ENCODE measurements at places on chromosomes 16 and 17. TPM values are rescaled to one million over a fixed set of nuclear protein-coding genes. Genes with fewer than 3 reads are reported as not detected.

DNA sequence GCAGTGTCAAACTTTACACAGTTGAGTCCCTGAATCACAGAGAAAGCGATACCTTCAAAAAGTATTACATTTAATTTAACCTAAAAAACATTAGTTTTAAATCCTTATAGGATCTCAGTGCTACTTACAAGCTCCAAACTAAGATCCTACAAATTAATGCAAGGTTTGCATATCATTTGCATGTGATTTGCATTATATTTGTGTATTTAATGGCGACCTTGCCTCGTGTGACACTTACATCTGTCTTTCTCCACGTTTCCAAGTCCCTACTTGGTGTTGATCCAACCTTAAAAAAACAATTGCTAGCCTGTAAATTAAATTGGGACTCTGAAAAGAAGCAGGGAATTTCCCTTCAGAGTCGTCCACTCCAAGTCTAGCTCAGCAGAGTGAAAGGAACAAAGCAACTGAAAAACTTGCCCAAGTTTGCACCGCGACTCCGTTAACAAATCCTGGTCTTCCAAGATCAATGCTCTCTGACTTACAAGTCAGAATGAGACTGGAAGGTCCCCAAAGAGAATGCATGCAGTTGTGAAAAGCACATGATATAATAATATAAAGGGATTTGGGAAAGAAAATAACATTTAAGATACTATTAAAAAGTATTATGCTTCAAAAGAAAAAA lies 739 bp upstream of the FAM117A start:
- no peaks in the 10 kb centered on the region for H3K36me3 ChIP-seq
- peak overlapping the region; percentile 88 for H3K27ac ChIP-seq
- no peak for DNase-seq
- H3K27me3 ChIP-seq: peaks cover 22% of the 10 kb centered on the region
- peak overlapping the region; percentile 80 for H3K4me3 ChIP-seq

GRCh38 chr16:68731637-68732036 lies 5.5 kb upstream of the CDH1 start:
- DNase-seq: no peak
- peaks cover 16% of the 10 kb centered on the region for H3K4me1 ChIP-seq
- H3K4me3 ChIP-seq: no peak overlapping the region
- no peaks in the 10 kb centered on the region for H3K27me3 ChIP-seq
- H3K36me3 ChIP-seq: no peaks in the 10 kb centered on the region

- no peak overlapping the region for H3K4me3 ChIP-seq
- no peaks in the 10 kb centered on the region for H3K36me3 ChIP-seq
- DNase-seq: no peak
- H3K27ac ChIP-seq: no peak overlapping the region
- peaks cover 3% of the 10 kb centered on the region for H3K4me1 ChIP-seq
- H3K27me3 ChIP-seq: no peaks in the 10 kb centered on the region
Measured at GRCh38 chr16:57666353-57667047, 1.6 kb upstream of the ADGRG3 start.

- peak overlapping the region; percentile 97 for H3K27ac ChIP-seq
- no peaks in the 10 kb centered on the region for H3K27me3 ChIP-seq
- peaks cover 10% of the 10 kb centered on the region for H3K4me1 ChIP-seq
- H3K36me3 ChIP-seq: peaks cover 10% of the 10 kb centered on the region
- peak; percentile 45 for DNase-seq
- H3K4me3 ChIP-seq: peak overlapping the region; percentile 92
Measured at GRCh38 chr17:81909966-81910839, 996 bp downstream of the PCYT2 start.

DNA sequence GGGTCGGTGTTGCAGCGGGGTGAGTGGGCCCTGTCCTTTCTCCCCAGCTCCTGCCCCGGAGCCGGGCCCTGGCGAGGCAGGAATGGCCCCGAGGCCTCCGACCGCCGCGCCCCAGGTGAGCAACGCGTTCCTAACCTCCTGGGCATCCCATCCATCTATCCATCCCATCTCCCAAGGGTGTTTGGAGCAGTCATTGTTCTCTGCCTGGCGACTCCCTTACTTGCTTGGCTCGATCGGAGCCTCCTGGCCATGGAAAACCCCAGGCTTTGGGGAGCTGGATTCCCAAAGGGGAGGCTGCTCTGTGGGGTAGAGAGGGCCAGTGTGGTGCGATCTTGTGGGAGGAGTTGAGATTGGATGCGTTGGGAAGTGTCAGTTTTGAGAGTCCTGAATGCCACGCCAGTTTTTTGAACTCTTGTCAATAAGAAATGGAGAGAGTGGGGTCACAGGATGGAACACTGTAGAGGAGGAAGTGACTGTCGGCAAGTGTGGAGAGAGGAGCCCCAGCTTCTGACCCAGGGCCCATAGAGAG lies 684 bp downstream of the ZFP90 start:
- peak overlapping the region; percentile 96 for H3K4me3 ChIP-seq
- H3K27me3 ChIP-seq: no peaks in the 10 kb centered on the region
- H3K36me3 ChIP-seq: peaks cover 36% of the 10 kb centered on the region
- no peak for DNase-seq
- H3K27ac ChIP-seq: peak overlapping the region; percentile 90

GRCh38 chr16:2816751-2817339 lies at the start of gene PRSS21:
PRSS21 (plus strand) TSS chr16:2817237; CDS start chr16:2817269, 32 bp downstream.
- no peaks in the 10 kb centered on the region for H3K36me3 ChIP-seq
- no peak within 1 kb of the TSS for H3K4me3 ChIP-seq
- no peak for DNase-seq
- H3K27ac ChIP-seq: no peak within 1 kb of the TSS

GRCh38 chr16:56985288-56985961 lies 3.9 kb upstream of the NLRC5 start:
- no peaks in the 10 kb centered on the region for H3K36me3 ChIP-seq
- H3K4me3 ChIP-seq: no peak overlapping the region
- peaks cover 73% of the 10 kb centered on the region for H3K27me3 ChIP-seq
- no peak for DNase-seq

GRCh38 chr16:89300311-89300975 lies 82.9 kb downstream of the ZNF778 start:
- H3K36me3 ChIP-seq: peaks cover 13% of the 10 kb centered on the region
- peak overlapping the region; percentile 80 for H3K27ac ChIP-seq
- DNase-seq: no peak
- H3K4me3 ChIP-seq: no peak overlapping the region
- peaks cover 7% of the 10 kb centered on the region for H3K4me1 ChIP-seq

Gene TOB1
- 43.9 TPM for total RNA-seq

Gene TMEM106A
- 8.6 TPM for total RNA-seq

Gene HASPIN
- total RNA-seq: 8.6 TPM

Gene OSGIN1
- 2.7 TPM for total RNA-seq

Gene ESRP2
- total RNA-seq: 88.6 TPM

Gene RCVRN
- total RNA-seq: not detected
